ENCODE measurements at places on chromosomes 6 and 20.

- no peak for DNase-seq
Observed at GRCh38 chr6:115945812-115946211, 114.9 kb downstream of the FRK start.

GRCh38 chr20:40766790-40767614 lies 78.0 kb upstream of the MAFB start:
- DNase-seq, result no peak

DNA sequence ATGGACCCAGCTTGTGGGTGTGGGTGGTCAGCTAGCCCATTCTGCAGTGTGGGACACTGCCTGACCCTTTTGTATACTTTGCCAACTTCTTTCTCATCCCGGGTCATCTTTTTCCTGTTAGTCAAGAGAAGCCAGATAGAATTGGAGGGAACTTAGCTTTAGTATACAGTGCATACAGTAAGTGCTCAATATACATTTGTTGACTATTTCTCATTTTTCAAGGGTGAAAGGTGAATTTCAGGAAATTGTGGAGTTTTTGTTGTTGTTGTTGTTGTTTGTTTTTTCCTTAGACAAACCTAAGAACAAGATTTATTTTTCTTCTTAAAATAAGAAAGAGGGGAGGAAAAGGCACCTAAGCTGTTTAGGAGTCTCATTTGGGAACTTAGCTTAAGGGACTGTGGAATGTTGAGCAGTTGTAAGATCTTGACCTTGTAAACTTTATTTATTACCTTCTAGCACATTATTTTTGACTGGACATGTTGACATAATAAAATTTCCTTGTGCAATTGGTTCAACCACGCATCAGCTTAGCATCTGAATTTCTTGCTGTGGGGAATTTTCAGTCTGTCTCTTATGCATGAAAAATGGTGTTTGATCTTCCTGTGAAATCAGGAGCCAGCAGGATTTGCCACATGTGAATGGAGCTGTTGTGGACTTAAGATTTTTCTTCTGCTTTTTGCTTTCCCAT lies 113.6 kb downstream of the ARID1B start:
- DNase-seq, result no peak

- DNase-seq, result no peak
Observed at GRCh38 chr6:77397561-77397960, 65.7 kb downstream of the HTR1B start.

GRCh38 chr6:3831761-3832530 lies 17.2 kb upstream of the FAM50B start:
- no peak for DNase-seq

DNA sequence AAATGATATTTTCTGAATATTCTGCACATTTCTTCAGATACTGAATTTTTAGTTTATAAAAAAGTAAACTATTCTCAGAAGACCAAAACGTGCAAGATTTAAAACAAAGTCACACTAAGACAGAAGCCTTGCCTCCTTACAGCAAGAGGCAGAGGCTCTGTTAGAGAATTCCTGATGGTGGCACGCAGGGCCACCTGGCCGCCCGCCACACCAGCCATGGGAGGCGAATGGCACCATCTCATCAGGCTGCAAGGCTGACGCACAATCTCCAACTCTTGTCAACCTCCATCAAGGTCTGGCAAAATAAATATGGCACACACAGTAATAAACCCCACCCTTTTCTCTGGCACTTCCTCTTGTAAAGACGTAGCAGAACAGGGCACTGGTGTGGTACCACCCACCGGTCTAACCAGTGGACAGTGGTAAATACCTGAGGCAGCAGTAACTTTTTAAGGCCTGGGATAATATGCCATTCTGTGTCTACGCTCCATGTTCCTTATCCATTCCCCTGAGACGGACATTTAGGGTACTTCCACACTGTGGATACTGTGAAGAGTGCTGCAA lies 111.4 kb downstream of the WDR27 start:
- no peak for DNase-seq

DNA sequence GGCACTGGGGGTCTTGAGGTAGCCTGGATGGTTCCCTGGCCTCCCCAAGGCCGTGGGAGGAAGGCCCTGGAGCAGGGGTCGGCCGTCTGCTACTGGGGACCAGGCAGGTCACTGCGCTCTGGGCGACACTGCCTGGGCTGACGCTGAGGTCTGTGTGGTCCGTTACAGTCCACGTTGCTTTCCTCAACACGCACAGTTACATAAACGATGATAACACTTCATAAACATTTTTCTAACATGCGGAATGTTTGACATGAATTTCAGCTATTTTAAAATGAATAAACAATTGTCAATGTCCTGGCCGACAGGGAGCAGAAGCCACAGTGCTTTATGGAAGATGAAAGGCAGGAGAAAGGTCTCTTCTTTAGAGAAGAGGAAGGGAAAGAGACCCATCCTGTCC lies 10.2 kb upstream of the RBBP8NL start:
- no peak for DNase-seq

- no peak for DNase-seq
Observed at GRCh38 chr6:30748851-30749540, 4.6 kb upstream of the IER3 start.

- DNase-seq, result no peak
Observed at GRCh38 chr6:2818593-2818992, 23.1 kb downstream of the SERPINB1 start.

- no peak for DNase-seq
Observed at GRCh38 chr6:111837641-111838500, 35.4 kb downstream of the FYN start.

DNA sequence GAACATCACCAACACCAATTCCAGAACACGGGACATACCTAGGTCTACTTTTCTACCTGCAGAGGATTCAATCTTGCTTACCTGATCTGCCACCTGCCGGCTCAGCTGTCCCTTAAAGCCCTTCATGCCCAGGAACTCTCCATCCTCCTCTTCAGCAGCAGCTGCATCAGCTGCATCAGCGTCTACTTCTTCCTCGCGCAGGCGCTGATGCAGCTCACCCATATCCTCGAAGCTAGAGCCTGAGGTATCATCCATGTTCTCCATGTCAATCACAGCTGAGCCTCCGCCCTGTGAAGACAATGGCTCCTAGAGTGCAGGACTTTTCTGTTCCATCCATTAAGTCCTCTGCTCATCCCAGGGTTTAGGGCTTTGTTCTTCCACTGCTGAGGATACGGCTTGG lies 918 bp downstream of the YIPF3 start:
- no peak for DNase-seq

- DNase-seq, result no peak
Observed at GRCh38 chr20:16263582-16263981, 309.7 kb downstream of the KIF16B start.

DNA sequence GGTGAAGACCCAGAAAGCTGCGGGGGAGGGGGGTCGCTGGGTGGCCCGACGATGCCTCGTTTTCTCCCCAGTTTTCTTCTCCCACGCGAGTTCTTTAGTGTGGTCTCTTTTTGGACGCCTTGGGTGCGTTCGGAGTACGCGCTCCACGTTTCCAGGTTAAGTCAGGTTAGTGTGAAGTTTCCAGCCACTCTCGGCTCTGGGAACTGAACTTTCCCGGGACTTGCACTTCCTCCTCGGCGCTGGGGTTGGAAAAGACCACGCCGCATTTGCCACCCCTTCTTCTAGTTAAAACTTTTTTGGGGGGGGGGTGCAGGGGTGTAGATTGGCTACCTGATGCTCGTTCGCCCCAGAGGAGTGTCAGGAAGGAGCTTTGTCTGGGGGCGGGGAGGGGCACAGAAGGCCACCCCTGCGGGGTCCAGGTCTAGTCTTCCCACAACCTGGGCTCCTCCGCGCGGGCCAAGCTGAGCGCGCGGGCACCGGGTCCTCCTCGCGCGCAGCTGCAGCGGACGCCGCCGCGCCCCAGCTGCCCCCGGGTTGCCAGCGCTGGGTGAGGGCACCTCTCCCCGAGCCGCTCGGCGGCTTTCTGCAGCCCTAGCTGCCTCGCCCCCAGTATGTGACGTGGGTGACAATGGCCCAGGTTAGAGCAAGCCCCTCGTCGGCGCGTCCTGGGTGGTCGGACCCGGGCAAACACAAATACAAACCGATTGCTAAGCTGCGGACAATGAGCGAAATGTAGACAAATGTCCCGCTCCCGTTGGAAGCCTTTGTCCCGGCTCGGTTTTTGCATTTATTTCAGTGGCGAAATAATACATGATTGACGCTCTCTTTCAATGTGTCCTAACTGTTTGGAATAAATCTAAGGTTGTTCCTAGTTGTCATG lies 1.7 kb upstream of the NKX2-2 start:
- no peak for DNase-seq

DNA sequence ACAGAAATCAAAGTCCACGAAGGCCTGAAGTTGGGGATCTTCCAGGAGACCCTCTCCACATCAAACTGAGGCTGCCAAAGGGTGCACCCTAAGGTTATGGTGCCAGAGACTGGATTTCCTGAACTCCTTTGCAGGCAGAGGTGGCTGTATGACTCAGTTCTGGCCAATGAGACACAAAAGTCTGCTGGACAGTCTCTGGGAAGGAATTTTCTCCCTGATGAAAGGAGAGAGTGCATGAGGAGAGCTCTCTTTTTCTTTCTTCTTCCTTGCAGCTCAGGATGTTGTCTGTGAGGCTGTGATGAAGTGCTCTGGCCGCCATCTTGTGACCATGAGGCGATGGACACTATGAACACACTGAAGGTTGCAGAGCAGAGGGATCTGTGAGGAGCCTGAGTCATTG lies 85.2 kb downstream of the MDGA1 start:
- no peak for DNase-seq

DNA sequence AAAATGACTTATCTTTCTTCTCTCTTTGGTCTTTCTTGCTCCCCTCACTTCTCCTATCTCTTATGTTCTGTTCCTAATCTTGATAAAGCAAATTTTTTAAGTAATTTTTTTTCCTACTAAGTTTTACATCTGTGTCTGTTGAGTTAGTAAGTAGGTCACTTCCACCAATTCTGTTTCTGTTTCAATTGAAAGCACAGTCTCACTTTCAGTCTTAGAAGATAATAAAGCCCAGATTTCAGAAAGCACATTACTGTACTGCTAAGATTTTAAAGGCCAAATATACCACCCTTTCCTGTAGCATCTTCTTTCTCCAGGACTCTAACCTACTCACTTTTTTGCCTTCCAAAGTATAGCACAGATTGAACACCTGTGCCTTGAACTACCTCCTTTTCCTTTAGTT lies 866.1 kb upstream of the ADGRB3 start:
- DNase-seq, result no peak

DNA sequence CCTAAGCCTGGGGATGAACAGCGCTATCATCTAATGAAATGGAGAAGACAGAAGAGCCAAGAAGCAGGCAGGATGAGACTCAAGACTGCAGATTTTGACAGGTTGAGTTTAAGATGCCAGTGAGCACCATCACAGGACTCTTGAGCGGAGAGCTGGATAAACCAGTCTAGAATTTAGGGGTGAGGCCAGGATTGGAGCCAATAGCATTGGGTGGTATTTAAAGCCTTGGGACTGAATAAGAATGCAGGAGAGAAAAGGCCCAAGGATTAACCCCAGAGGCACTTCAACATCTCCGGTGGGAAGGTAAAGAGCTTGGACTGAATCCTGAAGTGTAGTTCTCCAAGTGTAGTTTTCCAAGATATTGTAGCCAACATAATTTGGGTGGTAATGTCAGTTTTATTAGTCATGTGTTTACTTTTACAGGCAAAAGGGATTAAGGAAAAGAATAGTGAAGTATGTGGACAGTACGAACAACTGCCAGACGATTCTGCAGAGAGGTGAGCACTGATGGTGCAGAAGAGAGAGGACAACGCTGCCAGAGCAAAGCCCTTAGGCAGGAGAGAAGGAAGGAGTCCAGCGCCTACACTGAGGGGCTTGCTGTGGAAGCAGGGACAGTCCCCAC lies 85.2 kb downstream of the DTNBP1 start:
- DNase-seq, result no peak

- peak; percentile 35 for DNase-seq
Observed at GRCh38 chr6:142071981-142072380, 60.7 kb upstream of the GJE1 start.

DNA sequence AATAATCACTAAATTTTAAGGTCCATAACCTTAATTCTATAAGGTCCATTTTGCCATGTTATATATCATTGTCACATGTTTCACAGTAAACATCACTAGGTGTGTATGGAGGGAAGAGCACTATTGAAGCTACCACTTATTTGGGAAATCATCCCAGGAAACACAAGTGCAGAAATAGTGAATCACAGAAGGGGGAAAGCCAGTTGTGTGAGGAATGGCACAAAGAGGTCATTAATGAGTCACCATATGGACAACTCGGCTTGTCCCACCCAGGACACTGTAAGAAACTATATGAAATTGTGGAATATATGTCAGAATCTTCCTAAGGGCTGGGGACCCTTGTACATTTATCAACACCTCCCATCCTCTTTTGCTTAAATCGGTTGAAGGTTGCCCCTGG lies 13.7 kb downstream of the BTN3A1 start:
- no peak for DNase-seq

GRCh38 chr20:50728981-50729874 lies 2.2 kb upstream of the PARD6B start:
- DNase-seq, result no peak

DNA sequence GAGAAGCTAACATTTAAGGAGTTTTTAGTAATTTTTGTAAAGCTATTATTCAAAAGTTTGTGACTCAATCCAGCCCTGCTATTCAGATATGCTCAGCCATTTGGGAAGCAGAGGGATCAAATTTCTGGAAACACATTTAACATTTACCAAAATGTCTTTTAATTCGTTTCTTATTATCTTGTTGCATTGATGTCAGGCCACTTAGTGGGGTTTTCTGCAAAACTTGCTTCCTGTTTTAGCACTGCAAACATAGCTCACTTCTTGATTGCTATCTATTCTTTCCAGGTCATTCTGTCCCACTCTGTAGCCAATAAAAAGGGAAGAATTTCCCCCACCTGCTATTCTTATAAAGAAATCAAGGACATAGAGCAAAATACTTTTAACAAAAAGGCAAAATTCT lies 176.9 kb upstream of the SUPT3H start:
- DNase-seq, result no peak

GRCh38 chr6:56652231-56652630 lies 9.5 kb upstream of the DST start:
- no peak for DNase-seq

- no peak for DNase-seq
Observed at GRCh38 chr6:129175066-129175465, 292.1 kb downstream of the LAMA2 start.

DNA sequence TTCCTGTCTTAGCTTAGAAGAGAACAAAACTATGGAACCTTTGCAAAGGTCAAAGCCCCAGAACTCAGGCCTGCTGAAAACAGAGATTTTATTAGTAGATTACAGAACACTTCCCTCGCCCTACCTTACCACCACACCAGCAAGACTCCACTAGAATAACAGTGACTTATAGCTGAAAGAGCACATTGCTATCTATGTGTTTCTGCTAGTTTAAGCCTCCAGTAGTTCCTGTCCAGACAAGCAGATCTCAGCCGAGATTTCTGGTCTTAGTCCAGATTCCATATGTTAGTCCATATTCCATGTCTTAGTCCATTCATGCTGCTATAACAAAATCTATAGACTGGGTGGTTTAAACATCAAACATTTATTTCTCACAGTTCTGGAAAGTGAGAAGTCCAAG lies 412.3 kb upstream of the ID4 start:
- no peak for DNase-seq

- no peak for DNase-seq
Observed at GRCh38 chr6:9233226-9233625, 797.9 kb upstream of the SLC35B3 start.

- DNase-seq, result no peak
Observed at GRCh38 chr20:49138431-49138830, 49.7 kb downstream of the STAU1 start.

All from iPS DF 19.7 (cell line).